C1 segment of cervical spinal cord (tissue), 14 donors: ENCODE measurements at places on chromosomes 4 and X.

DNA sequence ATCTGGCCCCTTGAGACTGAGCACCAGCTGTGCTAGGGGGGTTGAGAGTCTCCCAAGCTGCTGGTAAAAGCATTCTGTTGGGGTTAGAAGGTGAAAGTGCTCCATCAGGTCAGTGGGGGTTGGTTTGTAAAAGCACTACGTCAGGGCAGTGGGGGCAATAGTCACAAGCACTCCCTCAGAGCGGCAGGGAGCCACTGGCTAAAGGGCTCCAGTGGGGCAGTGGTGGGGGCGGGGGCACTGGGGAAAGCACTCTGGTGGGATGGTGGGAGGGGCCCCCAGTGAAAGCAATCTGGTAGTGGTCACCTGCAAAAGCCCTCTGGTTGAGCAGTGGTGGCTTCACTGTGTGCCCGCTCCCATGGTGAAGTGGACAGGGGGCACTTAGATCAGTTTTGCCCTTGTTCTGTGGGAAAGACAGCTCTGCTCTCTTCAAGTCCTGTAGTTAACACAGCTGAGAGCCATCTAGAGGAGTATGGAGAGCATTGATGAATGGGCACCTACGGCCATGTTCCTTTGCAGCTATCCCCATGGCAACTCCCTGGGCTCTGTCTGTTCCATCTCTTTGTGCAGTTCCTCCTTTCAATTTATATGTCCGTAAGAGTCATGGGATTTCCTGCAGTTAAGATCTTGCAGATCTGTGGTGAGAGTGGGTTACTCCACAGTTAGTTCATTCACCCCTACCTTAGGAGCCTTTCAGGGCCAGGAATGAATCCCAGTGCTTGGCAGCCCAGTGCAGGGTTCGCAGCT, 106.4 kb downstream of the SH3BGRL start:
- no peak for DNase-seq

- no peak for DNase-seq
Observed at GRCh38 chrX:19342331-19342906, 1.3 kb upstream of the PDHA1 start.

DNA sequence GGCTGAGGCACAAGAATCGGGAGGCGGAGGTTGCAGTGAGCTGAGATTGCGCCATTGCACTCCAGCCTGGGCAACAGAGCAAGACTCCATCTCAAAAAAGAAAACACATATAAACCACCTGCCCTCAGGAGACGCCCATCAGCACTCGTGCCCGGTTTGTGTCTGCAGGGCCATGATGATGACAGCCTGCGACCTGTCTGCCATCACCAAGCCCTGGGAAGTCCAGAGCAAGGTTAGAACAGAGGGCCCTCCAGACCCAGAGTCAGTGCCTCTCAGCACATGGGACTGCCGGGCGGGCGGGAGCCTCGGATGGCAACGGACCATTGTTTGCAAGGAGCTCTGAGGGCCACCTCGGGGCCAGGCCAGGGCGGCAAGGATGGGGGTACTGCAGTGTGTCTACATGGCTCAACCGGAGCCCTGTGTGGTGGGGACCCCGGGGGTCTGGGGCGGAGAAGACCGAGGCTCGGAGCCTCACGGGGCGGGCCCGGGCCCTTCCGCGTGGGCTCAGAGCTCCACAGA, 9.3 kb downstream of the ATP5ME start:
- no peak for DNase-seq

DNA sequence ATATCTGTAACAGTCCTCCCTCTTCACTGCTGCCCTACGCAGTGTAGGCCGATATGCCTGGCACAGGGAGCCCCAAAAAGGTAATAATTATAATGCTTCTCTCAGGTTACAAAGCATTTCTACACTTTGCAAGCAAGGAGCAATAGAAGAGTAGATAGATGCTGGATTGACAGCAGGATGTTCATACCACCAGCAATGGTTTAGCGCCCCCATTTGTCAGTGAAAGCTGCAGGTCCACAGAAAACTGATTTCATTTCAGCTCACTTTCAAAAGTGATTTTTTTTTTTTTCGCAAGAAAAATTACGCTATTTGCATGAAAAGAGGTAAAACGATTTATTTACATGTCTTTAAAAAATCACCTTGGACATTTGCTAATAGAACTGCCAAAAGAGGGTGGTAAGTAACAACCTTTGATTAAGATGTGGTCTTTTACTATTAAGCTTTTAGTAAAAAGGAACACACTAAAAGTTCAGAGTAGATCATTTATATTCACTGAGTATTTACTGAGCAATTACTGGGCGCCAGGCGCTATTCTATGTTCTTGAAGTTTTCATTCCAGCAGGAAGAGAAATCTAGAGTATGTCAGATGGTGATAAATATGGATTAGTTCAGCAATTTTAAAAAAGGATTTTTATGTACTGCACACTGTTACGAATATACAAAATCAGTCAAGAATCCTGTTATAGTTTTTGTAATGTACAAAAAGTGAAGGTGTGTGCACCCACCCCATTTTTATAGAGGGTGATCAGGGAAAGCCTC, 34.4 kb downstream of the HPF1 start:
- DNase-seq: no peak

- DNase-seq: no peak
Observed at GRCh38 chr4:41174444-41174843, 39.9 kb downstream of the APBB2 start.

DNA sequence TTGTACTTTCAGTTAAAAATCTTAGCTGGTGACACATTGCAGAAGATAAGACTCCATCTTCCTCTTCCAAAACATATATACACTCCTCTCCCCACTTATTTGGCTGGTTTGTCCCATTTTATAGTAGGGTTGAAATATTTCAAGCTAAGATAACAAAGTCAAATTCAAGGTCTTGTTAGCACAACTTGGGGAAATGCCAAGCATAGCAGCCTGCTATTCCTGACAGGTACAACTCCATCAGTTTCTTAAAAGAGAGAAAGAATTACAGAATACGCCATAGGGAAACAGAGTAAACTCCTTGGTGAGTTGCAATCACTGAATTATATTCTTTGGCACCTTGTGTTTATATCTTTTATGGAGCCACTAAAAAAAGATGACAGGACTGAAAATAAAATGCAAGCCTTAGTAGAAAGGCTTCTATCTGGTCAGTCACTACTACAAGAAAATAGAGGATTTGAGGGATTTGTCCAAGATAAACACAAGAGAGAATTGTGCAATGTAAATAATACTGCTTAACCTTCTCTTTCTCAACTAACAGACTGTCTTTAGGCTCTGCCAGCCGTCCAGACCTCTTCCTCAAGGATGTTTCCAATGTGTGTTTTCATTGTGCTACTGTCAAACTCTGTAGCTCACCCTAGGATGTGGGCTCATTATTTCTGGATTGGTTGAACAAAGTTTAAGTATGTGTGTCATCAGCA, 170.3 kb downstream of the VEGFC start:
- no peak for DNase-seq

- no peak for DNase-seq
Observed at GRCh38 chr4:77219266-77219665, 62.3 kb downstream of the CCNG2 start.

GRCh38 chrX:133335027-133335426, 80.3 kb downstream of the GPC4 start:
- no peak for DNase-seq

DNA sequence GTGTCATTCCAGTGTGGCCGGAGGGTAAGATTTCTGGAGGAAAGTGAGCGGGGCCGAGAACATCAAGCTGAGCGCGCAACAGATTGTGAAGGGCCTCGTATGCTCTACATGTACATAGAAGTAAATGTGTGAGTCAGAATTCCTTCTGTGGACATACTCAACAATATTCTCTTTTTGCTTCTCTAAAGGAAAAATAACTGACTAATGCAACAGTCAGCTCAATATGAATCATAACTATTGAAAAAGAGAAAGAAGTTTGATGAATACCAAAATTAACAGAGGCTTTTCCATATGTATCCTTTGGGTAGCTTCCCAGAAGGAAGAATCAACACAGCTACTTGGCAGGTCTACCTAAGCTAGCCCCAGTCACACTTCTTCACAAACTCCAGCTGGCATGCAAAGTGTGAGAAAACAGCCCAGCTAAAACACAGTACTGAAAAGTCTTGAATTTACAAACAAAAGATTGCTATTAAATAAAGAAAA, 87.5 kb upstream of the ZFP42 start:
- DNase-seq: no peak

- no peak for DNase-seq
Observed at GRCh38 chrX:144335402-144335801, 451.5 kb downstream of the UBE2NL start.

DNA sequence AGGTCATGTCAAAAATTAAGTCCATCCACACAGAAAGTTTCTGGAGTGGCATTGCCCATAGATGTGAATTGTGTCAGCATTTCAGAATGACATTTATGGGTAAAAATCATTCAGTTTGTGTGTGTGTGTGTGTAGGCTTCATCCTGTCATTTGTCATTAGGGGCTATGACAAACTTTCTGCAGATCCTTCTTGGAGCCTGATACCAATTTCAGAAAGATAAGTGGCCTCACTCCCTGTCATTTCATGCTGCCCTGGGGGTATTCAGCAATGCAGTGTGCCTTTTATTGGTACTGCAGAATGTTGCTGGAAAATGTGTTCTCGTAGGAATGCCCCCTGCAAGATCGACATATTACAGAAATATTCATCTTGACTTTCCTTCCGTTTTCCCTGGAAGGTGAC, 659.7 kb downstream of the NLGN4X start:
- no peak for DNase-seq

DNA sequence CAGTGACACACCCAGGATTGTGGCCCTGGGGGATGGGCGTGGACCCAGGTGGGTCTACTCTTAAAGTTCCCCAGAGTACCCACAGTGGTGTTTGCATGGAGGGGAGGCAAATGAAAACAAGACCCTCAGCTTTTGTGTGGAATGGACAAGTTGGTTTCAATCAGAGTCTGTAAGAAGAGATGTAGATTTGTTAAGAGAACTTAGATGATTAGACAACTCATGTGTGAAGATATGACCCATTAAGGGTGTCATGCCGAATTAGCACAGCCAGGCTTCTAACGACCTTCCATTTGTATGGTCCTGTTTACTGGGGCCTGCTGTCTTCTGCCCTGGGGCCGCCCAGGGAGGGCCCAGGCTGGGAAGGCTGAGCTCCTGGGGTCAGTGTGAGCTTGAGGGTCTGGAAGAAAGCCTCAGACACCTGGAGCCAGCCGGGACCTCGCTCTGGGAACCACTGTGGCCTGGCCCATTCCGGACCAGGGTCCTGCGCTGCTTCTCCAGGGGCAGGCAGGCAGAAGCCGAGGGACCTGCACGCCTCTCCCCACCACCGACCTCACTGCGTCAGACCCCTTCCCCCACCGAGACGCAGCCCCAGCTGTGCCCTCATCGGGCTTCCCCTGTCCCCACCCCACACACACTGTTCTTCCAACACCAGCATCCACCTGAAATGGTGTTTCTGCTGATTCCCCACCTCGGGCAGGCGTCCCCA, 20.4 kb downstream of the UVSSA start:
- no peak for DNase-seq

- DNase-seq: no peak
Observed at GRCh38 chr4:120277391-120277790, 210.7 kb upstream of the MAD2L1 start.

GRCh38 chrX:100076031-100076430, 334.0 kb downstream of the PCDH19 start:
- no peak for DNase-seq

DNA sequence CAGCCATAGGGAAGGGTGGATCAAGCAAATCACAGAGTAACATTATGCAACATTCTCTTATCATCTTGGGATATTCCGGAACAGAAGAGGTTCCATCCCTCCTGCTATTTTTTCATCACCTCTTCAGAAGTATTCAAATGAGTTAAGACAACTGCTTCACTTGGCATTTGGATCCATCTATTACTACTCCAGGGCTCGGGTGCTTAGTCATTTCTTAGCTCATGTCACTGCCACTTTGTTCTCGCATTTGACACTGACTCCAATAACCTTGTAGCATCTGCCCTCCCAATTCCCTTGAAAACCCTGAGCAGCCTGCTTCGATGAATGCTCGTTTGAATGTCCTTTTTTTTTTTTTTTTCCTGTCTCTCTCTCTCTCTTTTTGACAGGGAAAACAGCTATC, 114.9 kb downstream of the PPARGC1A start:
- no peak for DNase-seq

DNA sequence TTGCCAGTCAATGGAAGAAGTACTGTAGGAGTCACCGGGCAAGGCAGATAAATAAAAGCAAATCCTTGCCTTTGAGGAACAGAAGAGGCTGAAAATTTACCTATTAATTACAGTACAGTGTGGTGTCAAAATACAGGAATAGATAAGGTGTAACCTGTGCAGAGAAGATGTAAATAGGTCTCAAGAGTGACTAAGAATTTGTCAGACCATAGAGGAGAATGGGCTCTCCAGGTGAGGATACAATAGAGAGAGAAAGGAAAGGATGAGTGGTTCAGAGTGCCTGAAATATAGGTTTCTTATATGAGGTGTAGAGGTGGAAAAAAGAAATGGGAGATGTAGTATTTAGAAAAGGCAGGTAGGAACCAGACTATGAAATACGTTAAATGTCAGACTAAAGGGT, 801 bp upstream of the ZC4H2 start:
- DNase-seq: no peak

DNA sequence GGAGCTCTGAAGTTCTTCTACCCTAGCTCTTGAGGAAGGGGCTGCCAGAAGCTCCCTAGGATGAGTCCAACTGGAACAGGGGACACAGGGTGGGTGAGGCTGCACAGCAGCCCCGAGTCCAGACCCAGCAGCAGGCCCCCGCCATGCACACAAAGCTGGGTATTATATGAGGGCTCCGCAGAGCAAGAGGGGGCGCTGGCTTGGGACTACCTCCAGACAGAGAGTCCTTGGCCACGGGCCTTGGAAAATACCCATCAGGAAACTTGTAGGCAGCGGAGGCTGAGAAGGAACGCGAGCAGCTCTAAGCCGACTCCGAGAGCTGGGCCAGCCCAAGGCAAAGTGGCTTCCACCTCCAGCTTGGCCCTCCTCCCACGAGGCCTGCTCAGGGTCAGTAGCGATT, 8.1 kb downstream of the HCFC1 start:
- no peak for DNase-seq

- DNase-seq: no peak
Observed at GRCh38 chr4:88585917-88586316, 6.4 kb upstream of the HERC3 start.

DNA sequence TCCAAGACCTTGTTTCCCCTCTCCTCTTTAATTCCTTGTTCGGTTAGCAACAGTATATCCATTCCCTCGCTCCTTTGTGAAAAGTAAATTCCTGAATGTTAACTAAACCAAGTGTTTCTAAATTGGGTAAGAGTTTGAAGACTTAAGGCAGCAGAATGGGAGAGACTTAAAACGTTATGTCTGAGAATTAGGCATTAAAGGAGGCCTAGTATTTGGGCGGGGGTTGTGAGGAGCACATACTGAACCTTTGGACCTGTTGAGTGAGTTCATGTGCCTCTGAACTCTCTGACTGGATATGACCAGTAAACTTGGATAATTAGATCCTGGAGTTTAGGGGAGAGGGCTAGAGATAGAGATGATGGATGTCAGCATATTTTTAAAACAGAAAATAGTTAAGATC, 1.2 kb downstream of the MSMO1 start:
- DNase-seq: no peak

DNA sequence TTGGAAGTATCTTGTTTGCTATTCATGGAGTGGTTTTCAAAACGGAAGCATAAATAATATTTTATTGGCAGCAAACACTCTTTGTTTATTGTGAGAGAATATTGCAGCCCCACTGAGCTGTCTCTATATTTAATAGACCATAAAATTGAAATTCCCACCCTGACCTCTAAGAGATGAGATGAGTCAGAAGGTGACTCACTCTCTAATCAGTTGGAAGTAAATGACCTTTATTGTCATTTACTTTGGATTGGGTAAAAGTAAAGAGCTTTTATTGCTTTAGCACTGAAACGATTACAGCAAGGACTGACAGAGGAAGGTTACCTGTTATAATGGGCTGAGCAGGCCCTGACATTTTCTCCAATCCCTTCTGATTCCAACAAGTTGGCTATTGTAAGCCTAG, 55.0 kb downstream of the SYTL5 start:
- no peak for DNase-seq
